ENCODE measurements at places on chromosomes 1 and 21. TPM values are rescaled to one million over a fixed set of nuclear protein-coding genes. Genes with fewer than 3 reads are reported as not detected.

The VASH2 gene
- total RNA-seq: not detected

The TENT5C gene
- total RNA-seq: 0.49 TPM

The WNT9A gene
- 4.9 TPM for total RNA-seq

The MCOLN2 gene
- not detected for total RNA-seq

The LCE1E gene
- total RNA-seq: not detected

The KLF18 gene
- not detected for total RNA-seq

The VCAM1 gene
- total RNA-seq: 32.8 TPM
